ENCODE measurements at places on chromosomes 1 and 21. TPM values are rescaled to one million over a fixed set of nuclear protein-coding genes. Genes with fewer than 3 reads are reported as not detected.

- DNase-seq, result no peak
- no peaks in the 10 kb centered on the region for H3K27me3 ChIP-seq
- no peaks in the 10 kb centered on the region for H3K36me3 ChIP-seq
- no peak overlapping the region for H3K27ac ChIP-seq
Observed at GRCh38 chr1:25185409-25186160, 46.7 kb downstream of the SYF2 start.

DNA sequence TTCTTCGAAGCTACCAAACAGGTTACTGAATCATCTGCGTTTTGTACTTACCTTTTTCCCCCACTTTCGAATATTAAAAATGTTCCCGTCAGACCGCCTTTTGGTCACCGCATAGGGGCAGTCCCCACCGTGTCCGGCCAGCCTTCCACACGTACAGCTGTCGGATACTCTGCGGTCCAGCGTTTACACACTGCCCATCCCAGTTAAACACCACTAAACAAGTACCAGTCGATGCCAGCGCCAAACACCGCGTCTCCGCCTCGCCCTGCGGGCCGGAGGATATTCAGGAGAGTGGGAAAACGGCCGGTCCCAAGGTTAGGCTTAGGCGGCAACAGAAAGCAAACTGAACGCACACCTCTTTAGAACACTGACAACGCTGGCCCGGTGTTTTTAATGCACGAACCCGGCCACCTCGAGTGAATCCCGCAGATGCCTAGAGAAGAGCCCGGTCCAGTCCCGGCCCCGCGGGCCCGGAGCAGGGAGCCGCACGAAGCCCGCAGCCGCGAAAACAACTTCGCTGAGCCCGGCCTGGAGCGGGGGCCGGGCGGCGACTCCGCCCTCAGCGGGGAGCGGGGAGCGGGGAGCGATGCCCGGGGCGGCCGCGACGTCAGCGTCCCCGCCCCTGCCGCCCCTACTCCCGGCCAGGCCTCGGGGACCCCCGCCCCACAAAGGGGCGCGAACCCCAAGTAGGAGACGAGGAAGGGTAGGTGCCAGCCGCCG is 730 bp upstream of the PHF13 start:
- no peaks in the 10 kb centered on the region for H3K4me1 ChIP-seq
- peak; percentile 62 for DNase-seq
- peak overlapping the region; percentile 78 for H3K27ac ChIP-seq
- no peaks in the 10 kb centered on the region for H3K27me3 ChIP-seq
- peak overlapping the region; percentile 67 for H3K4me3 ChIP-seq

DNA sequence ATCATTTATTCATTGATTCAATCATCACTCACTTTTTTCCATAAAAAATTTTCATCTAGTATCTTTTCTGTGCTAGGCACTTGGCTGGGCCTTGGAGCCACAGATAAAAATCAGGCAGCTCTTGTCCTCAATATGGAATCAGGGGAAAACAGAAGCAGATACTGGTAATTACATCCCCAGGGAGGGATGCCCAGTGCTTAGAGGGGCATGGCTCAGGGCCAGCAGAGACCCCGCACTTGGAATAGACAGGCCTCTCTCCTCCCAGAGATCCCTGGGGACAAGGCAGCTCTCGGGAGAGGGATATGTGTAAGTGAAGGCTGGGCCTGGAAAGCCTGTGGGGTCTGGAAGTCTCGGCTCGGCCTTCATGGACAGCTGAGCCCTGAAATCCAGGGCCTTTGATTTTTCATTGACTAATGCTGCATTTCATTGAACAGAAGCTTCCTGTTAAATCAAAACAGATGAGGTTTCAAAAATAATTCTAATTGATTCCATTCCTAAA is 180.4 kb downstream of the FOXD2 start:
- H3K27ac ChIP-seq, result peak overlapping the region; percentile 53
- H3K4me3 ChIP-seq, result no peak overlapping the region
- DNase-seq, result peak; percentile 71

DNA sequence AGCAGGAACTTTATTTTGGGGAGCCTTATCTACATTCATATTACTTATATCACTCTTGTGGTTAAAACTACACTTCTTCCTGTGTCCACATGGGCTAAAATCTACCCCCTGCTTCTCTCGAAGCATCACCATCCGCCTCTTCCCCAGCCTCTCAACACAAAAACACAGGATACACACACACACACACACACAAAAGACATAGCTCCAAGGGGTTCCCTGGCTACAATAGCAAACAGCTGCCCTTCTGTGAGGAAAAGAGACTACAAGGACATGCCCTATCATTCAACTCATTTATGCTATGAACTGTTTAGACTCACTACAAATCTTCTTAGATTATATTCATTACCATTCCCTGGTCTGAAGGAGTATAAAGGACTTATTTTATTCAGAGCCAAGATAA is 155.0 kb downstream of the PIGK start:
- H3K4me1 ChIP-seq, result no peaks in the 10 kb centered on the region
- no peak overlapping the region for H3K27ac ChIP-seq
- DNase-seq, result no peak
- H3K27me3 ChIP-seq, result no peaks in the 10 kb centered on the region
- H3K36me3 ChIP-seq, result no peaks in the 10 kb centered on the region
- H3K4me3 ChIP-seq, result no peak overlapping the region

GRCh38 chr1:18470671-18471355 is 9.9 kb upstream of the KLHDC7A start:
- no peaks in the 10 kb centered on the region for H3K4me1 ChIP-seq
- no peak for DNase-seq
- no peaks in the 10 kb centered on the region for H3K27me3 ChIP-seq
- H3K36me3 ChIP-seq, result no peaks in the 10 kb centered on the region
- no peak overlapping the region for H3K4me3 ChIP-seq

DNA sequence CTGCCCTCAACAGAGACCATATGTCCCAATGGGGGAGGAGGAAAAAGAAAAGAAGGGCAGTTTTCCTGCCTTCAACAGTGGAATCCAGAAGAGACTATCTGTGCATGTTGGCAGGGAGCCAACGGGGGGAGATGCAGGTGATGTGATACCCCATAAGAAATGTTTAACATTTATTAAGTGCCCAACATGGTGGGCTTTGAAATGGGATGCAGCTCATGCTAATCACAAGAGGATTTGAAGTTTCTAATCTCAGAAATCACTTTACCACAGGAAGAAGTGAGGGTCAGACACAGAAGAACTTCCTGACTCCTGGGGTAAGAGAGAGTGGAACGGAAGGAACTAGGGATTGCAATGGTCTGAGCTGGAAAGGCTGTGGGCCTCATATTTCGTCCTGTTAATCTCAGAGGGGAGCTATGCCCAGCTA is 16.2 kb downstream of the CSRP1 start:
- no peak overlapping the region for H3K4me3 ChIP-seq
- H3K4me1 ChIP-seq, result peaks cover 38% of the 10 kb centered on the region
- H3K36me3 ChIP-seq, result peaks cover 31% of the 10 kb centered on the region
- no peak for DNase-seq
- H3K27me3 ChIP-seq, result no peaks in the 10 kb centered on the region

- no peak for DNase-seq
- no peak overlapping the region for H3K4me3 ChIP-seq
- no peaks in the 10 kb centered on the region for H3K4me1 ChIP-seq
- H3K27me3 ChIP-seq, result no peaks in the 10 kb centered on the region
Observed at GRCh38 chr21:40602080-40602479, 244.9 kb downstream of the DSCAM start.

- H3K4me3 ChIP-seq, result no peak overlapping the region
- no peaks in the 10 kb centered on the region for H3K36me3 ChIP-seq
- DNase-seq, result no peak
- H3K4me1 ChIP-seq, result peaks cover 17% of the 10 kb centered on the region
- H3K27ac ChIP-seq, result no peak overlapping the region
- peaks cover 85% of the 10 kb centered on the region for H3K27me3 ChIP-seq
Observed at GRCh38 chr1:200041337-200042118, 14.0 kb downstream of the NR5A2 start.

DNA sequence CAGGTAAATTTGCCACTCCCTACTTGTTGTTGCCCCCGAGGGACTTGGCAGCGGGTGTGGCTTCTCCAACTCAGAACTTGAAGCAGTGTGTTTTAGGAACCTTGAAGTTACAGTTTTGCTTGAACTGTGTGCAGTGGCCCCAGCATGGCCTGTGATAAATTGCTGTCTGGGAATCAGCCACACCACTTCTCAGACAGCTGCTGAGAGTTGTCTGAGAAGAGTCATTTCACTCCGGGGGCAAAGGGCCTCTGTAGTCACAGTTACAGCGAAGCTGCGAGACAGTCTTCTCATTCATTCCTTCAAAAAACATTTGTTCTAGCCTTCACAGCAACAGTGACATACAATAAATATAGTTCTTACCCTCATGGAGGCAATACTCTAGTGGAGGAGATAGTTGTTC is 70.3 kb downstream of the PROX1 start:
- DNase-seq, result no peak
- H3K4me1 ChIP-seq, result no peaks in the 10 kb centered on the region
- H3K36me3 ChIP-seq, result no peaks in the 10 kb centered on the region
- H3K27me3 ChIP-seq, result no peaks in the 10 kb centered on the region
- H3K4me3 ChIP-seq, result no peak overlapping the region

DNA sequence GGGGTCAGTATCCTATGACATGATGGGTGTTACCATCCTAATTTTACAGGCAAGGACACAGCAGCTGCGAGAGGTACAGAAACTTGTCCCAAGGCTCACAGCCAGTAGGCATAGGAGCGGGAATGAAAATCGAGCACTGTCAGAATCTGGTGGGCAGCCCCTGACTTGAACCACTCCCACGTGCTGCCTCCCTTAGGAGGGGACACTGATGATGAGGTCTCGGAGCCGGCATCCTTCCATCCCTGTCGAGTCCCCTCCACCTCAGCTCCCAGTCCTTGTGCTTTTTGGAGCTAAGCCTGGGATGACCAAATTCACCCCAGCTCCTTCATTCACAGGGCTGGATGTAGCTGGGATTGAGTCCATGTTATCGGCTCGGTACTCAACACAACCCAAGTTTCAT is 49.0 kb downstream of the B3GALT5 start:
- no peaks in the 10 kb centered on the region for H3K27me3 ChIP-seq
- no peak overlapping the region for H3K27ac ChIP-seq
- DNase-seq, result no peak
- H3K4me1 ChIP-seq, result peaks cover 7% of the 10 kb centered on the region
- H3K4me3 ChIP-seq, result no peak overlapping the region

GRCh38 chr1:28437264-28437923 is 67.9 kb downstream of the PHACTR4 start:
- peaks cover 11% of the 10 kb centered on the region for H3K4me1 ChIP-seq
- peak overlapping the region; percentile 67 for H3K4me3 ChIP-seq
- no peak for DNase-seq
- no peaks in the 10 kb centered on the region for H3K36me3 ChIP-seq
- no peaks in the 10 kb centered on the region for H3K27me3 ChIP-seq

DNA sequence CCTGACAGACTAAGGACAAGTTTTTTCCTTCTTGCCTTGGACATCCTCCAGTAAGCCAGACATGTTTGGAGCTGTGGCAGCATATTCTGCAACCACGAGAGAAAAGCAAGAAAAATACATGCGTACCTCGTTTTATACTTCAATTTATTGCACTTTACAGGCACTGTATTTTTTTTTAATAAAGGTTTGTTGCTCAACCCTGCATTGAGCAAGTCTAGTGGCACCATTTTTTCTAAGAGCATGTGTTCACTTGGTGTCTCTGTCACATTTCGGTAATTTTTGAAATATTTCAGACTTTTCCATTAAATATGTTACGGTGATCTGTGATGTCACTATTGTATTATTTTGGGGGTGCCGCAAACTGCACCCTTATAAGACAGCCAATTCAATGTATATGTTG is 2.1 kb upstream of the SSX2IP start:
- no peak overlapping the region for H3K27ac ChIP-seq
- H3K4me3 ChIP-seq, result no peak overlapping the region
- DNase-seq, result no peak
- no peaks in the 10 kb centered on the region for H3K36me3 ChIP-seq
- H3K27me3 ChIP-seq, result no peaks in the 10 kb centered on the region

DNA sequence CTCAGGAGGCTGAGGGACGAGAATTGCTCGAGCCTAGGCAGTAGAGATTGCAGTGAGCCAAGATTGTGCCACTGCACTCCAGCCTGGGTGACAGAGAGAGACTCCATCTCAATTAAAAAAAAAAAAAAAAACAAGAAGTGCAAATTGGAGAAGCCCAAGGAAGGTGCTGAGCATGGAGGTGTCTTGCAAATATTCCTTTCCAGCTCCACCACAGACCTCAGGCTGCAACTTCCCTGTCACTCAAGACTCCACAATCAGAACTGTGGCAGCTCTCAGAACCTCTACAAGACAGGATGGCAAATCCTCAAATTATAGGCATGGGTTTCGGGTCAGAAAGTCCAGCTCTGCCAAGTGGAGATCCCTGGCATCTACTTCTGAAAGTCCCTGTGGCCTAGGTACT is 104.4 kb upstream of the TIAM1 start:
- DNase-seq, result no peak
- H3K4me3 ChIP-seq, result no peak overlapping the region
- no peaks in the 10 kb centered on the region for H3K27me3 ChIP-seq

- DNase-seq, result no peak
- H3K4me3 ChIP-seq, result no peak overlapping the region
- no peak overlapping the region for H3K27ac ChIP-seq
- no peaks in the 10 kb centered on the region for H3K36me3 ChIP-seq
- H3K4me1 ChIP-seq, result peaks cover 2% of the 10 kb centered on the region
Observed at GRCh38 chr1:200731654-200732332, 6.9 kb upstream of the CAMSAP2 start.

DNA sequence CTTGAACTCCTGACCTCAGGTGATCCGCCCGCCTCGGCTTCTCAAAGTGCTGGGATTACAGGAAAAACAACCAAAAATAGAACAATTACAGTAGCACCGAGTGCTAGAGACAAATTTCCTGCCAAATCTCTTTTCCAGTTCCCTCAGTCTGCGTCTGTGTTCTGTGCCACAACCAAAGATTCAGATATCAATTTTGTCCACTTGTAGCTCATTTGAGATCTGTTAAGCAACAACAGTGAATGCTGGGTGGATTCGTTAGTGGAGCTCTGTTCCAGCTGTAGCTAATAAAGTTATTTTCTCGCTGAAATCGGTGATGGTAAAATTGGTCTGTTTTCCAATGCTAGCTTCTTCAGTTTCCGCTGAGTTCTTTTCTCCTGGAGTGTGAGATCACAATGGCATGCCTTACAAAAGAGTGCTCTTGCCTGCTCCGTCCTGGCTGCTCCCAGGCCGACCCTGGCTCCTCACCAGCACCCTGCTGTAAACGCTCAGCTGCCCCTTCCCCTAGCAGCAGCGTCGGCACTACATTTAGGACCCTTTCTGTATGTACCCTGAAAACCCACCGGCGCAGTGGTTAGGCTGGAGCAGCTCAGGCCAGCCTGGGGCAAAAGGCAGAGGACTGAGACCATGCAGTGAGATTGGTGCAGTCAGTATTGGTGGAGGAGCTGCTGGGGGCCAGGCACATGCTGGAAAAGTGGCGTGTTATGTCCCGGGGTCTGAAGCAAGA is 395.4 kb downstream of the KIF26B start:
- H3K27ac ChIP-seq, result peak overlapping the region; percentile 41
- no peaks in the 10 kb centered on the region for H3K27me3 ChIP-seq
- DNase-seq, result no peak
- no peaks in the 10 kb centered on the region for H3K4me1 ChIP-seq

The PRAMEF18 gene
- polyA plus RNA-seq, result not detected

The KIF17 gene
- polyA plus RNA-seq, result 4.3 TPM
